Sigmoid colon (tissue), 7 donors: ENCODE measurements at places on chromosomes 5 and 9. TPM values are rescaled to one million over a fixed set of nuclear protein-coding genes. Genes with fewer than 3 reads are reported as not detected.
A peak's percentile ranks its signal among the peaks of the same experiment; 100 is the strongest.

DNA sequence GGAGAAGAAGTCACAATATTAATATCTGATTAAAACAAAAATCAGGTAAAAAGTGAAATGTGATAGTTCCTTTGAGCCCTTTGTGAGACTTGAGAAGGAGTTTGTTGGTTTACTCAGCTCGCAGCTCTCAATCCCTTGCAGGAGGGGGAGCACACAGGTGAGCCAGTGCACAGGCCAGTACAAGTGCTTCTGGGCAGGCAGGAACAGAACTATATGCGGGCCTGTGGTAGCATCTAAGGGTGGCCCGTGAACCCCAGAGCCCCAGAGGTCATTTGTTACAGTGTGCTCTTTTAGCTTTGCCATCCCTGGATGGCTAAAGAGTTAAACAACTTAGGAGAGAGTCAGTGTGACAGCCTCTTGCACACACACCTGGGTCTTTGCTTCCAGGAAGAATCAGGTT lies 215.3 kb upstream of the EDIL3 start:
- H3K4me3 ChIP-seq: no peak overlapping the region
- H3K27ac ChIP-seq: no peak overlapping the region
- no peaks in the 10 kb centered on the region for H3K36me3 ChIP-seq
- no peaks in the 10 kb centered on the region for H3K27me3 ChIP-seq
- peaks cover 3% of the 10 kb centered on the region for H3K4me1 ChIP-seq

DNA sequence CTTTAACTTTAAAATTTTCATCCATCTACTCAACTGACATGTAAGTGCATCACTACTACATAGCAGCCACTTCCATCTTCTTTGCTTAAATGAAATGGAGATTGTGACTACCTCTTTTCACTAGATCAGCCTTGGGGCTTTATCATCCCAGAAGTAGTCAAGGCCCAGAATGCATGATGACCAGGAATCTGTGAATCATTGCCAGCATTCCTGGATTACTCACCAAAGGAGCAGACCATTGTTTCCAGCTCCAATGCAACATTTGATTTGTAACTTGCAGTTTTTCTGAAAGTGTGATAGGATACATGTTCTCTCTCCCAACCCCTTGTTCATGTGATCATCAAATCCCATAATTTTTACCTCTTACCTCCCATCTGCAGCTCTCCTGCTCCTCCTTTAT lies 65.1 kb downstream of the PLPPR1 start:
- no peaks in the 10 kb centered on the region for H3K27me3 ChIP-seq
- H3K36me3 ChIP-seq: no peaks in the 10 kb centered on the region
- no peak for DNase-seq
- no peak overlapping the region for H3K27ac ChIP-seq
- H3K4me1 ChIP-seq: no peaks in the 10 kb centered on the region

Gene DOK3
- total RNA-seq: 5.8 TPM

Gene ENTPD2
- total RNA-seq: 1.2 TPM

- peaks cover 8% of the 10 kb centered on the region for H3K4me1 ChIP-seq
- H3K27me3 ChIP-seq: no peaks in the 10 kb centered on the region
- no peaks in the 10 kb centered on the region for H3K36me3 ChIP-seq
These were observed 109.3 kb upstream of the DHFR start for GRCh38 chr5:80763873-80764647.

DNA sequence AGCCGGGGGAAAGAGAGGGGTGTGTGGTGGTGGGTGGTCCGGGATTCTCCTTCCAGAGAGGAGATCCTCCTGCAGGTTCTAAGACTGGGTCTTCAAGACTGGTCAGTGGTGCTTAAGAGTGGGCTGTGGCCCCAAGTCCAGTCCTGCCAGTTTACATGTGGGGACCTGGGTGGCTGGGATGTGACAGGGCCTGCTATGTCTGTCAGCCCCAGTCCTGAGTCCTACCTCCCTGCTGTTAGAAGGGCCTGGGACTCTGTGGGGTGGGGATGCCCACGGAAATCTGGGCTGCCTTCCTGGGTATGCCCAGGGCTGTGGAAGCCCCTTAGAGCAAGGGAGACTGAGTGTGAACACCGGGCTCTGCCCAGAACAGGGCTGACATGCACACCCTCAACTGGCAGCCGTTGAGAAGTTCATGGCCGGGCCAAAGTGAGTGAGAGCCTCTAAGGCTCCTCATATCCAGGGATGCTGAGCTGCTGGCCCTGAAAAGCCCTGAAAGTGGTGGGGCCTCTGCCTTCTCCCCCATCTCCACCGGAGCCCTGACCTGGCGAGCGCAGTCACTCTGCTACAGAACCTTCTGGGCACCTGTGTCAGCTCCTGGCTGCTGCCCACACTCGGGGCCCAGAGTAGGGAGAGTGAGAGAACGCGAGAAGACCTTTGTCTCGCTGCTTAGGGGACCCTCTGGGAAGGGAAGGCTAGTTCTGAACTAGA lies 1.7 kb downstream of the PHF2 start:
- H3K4me3 ChIP-seq: peak overlapping the region; percentile 79
- peak overlapping the region; percentile 98 for H3K27ac ChIP-seq
- no peak for DNase-seq
- H3K36me3 ChIP-seq: no peaks in the 10 kb centered on the region
- H3K27me3 ChIP-seq: no peaks in the 10 kb centered on the region

DNA sequence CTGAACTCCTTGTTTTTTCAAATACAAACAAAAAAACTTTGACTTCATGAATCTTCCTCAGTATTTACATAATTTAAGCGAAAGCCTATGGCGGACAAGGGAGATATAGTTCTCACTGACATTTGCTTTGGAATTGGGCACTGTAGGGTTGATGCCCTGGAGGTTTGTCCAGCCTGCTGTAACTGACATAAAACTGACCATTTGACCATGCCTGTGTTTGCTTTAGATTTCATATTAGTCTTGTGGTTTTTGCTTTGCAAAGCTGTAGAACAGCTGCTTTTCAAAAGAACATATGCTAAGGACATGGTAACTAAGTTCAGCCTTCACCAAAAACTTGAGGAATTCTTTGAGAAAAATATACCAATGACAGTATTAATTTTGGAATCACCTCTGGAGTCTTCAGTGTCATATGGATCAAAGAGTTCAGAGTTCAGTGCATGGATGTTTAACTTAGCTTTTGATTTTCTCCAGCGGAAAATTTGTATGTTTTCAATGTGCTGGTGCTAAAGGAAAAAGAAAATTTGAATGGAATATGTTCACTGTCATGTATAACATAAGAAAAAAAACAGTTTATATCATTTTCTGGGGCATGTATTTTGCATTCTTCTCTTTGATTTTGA lies 1013.1 kb downstream of the NR2F1-AS1 start:
- no peaks in the 10 kb centered on the region for H3K27me3 ChIP-seq
- H3K4me3 ChIP-seq: no peak overlapping the region
- no peaks in the 10 kb centered on the region for H3K4me1 ChIP-seq
- no peak overlapping the region for H3K27ac ChIP-seq

- no peaks in the 10 kb centered on the region for H3K27me3 ChIP-seq
- DNase-seq: no peak
- H3K4me3 ChIP-seq: no peak overlapping the region
- H3K36me3 ChIP-seq: no peaks in the 10 kb centered on the region
- no peaks in the 10 kb centered on the region for H3K4me1 ChIP-seq
- no peak overlapping the region for H3K27ac ChIP-seq
These were observed 41.2 kb downstream of the PDCD1LG2 start for GRCh38 chr9:5551368-5552150.

Gene TIGD6
- 2.6 TPM for total RNA-seq

Gene KDM3B
- 54.8 TPM for total RNA-seq

DNA sequence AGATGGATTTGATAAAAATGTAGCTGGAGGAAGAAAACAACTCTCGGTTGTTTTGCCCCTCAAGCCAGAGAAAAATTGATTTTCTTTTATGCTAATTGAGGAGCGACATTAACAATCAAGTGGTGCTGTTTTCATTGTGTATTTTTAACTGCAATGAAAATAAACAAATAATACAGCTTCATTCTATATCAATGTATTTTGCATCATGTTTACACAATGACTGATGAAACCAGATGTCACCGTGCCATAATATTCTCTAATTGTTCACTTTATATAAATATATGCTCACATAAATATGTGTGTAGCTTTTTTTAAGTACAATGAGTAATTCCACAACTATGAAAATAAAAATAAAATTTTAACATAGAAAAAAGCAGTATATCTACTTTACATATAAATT lies 139.0 kb upstream of the PRDM9 start:
- no peak overlapping the region for H3K4me3 ChIP-seq
- no peak for DNase-seq
- H3K4me1 ChIP-seq: no peaks in the 10 kb centered on the region
- no peak overlapping the region for H3K27ac ChIP-seq

GRCh38 chr9:91582181-91582580 lies 158.5 kb upstream of the NFIL3 start:
- no peak for DNase-seq
- peaks cover 15% of the 10 kb centered on the region for H3K4me1 ChIP-seq
- no peaks in the 10 kb centered on the region for H3K36me3 ChIP-seq
- H3K4me3 ChIP-seq: no peak overlapping the region
- no peaks in the 10 kb centered on the region for H3K27me3 ChIP-seq

Gene SOX30
- 0.55 TPM for total RNA-seq

DNA sequence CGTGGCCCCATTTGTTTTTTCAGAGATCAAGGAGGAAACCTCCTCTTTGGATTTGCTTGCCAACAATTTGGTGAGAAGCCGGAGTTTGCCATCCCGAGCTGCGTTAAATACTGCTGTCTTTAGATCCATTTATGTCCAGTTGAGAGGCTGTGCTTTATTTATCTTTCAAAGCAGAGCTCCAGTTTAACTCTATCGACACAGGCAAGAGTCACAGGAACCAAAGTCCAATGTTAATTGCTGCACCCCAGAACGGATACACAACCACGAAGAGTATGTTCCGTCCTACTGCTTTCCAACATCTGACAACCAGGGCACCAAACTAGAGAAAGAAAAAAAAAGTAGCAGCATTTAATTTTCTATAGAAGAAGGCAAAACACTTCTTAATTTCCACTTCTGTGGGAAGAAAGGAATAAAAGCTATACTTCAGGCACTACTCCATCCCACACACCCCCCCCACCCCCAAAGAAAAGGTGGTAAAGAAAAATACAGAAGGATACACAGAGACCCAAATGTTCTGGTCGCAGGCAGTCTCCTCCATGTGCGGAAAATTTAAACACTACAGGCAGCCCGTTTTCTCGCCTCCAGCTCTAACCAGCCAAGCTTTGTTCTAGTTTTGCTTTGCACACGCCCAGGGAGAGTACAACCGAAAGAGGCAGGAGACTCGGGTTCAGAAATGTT lies 1.1 kb downstream of the FEM1C start:
- H3K4me3 ChIP-seq: peak overlapping the region; percentile 91
- H3K27me3 ChIP-seq: no peaks in the 10 kb centered on the region
- H3K4me1 ChIP-seq: peaks cover 24% of the 10 kb centered on the region
- peak overlapping the region; percentile 97 for H3K27ac ChIP-seq

DNA sequence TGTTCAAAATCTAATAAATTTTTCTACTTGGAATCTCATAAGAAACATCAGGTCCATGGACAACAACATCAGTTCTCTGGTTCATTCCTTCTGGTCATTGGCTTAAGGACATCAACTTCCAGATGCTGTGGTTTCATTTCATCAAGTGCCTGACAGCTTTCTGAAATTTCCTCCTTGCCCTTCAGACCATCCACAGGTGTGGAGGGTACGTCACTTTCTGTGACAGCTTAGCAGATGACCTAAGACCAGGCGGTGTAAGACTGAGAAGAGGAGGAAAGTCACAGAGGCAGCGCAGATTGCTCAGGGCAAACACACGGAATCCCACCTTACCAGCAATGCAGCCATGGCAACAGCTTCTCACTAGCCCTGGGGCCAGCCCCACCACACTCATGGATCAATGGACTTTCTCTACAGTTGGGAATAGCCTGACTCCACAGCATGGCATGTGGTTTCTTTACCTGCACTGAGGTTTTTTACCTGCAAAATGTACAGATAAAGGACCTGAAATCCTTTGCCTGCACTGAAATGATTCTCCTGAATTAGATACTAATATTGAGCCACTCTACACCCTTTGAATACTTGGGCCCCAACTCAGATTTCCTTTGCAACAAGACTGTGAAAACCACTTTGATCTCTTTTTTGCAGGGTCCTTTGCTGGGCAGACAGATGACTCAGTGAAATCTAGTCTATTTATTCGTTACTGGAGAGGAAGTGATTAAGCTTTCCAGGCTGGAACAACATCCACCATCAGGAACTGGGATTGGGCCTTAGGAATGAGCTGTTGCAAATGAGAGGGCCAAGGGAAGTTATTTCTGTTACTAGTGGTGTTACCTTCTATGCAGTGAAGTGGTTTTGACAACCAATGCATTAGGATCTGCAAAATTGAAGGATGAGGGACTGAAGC lies 26.9 kb downstream of the TICAM2 start:
- H3K36me3 ChIP-seq: no peaks in the 10 kb centered on the region
- H3K27me3 ChIP-seq: no peaks in the 10 kb centered on the region
- no peaks in the 10 kb centered on the region for H3K4me1 ChIP-seq
- H3K4me3 ChIP-seq: no peak overlapping the region
- no peak for DNase-seq

- H3K4me3 ChIP-seq: no peak overlapping the region
- no peak overlapping the region for H3K27ac ChIP-seq
- no peaks in the 10 kb centered on the region for H3K4me1 ChIP-seq
- H3K36me3 ChIP-seq: no peaks in the 10 kb centered on the region
- H3K27me3 ChIP-seq: no peaks in the 10 kb centered on the region
- no peak for DNase-seq
These were observed 468.8 kb downstream of the BNC2 start for GRCh38 chr9:16401701-16402100.

Gene PCDHGA8
- 7.9 TPM for total RNA-seq

GRCh38 chr5:177353093-177353492 lies 1.6 kb upstream of the LMAN2 start:
- peaks cover 30% of the 10 kb centered on the region for H3K4me1 ChIP-seq
- DNase-seq: no peak
- H3K27ac ChIP-seq: no peak overlapping the region
- no peak overlapping the region for H3K4me3 ChIP-seq

DNA sequence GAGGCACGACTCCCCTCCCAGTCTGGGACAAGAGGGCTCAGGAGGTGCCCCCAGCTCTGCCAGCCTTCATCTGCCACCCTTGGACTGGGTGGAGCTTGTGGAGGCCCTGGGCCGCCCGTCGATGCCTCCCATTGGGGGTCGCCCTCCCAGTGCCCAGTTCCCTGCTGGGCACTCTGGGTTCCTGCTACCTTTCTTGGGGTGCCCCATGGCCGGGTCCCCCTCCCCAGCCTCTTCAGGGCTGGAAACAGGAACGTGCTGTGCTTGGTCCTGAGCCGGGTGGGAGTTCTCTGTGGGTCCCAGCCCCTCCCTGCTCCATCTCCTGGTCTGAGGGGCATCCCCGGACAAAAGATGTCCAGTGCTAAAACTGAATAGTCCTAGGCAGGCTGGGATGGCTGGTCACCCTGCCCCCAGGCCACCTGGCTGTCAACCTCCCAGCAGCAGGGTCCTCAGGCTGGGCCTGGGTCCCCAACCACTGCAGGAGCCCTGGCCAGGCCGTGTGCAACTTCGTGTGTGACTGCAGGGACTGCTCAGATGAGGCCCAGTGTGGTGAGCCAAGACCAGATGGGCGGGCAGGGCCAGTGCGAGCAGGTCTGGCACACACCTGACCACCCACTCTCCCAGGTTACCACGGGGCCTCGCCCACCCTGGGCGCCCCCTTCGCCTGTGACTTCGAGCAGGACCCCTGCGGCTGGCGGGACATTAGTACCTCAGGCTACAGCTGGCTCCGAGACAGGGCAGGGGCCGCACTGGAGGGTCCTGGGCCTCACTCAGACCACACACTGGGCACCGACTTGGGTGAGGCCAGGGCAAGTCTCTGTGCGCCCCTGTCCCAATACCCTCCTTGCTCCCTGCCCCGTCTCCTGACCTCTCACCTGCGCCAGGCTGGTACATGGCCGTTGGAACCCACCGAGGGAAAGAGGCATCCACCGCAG lies 784 bp downstream of the MAMDC4 start:
- no peaks in the 10 kb centered on the region for H3K36me3 ChIP-seq
- peaks cover 6% of the 10 kb centered on the region for H3K27me3 ChIP-seq
- peaks cover 24% of the 10 kb centered on the region for H3K4me1 ChIP-seq

GRCh38 chr5:132214491-132214890 lies 13.2 kb downstream of the P4HA2 start:
- peak; percentile 60 for DNase-seq
- H3K27ac ChIP-seq: peak overlapping the region; percentile 89
- H3K4me1 ChIP-seq: no peaks in the 10 kb centered on the region
- H3K36me3 ChIP-seq: peaks cover 14% of the 10 kb centered on the region
- no peaks in the 10 kb centered on the region for H3K27me3 ChIP-seq
